ENCODE measurements at places on chromosomes 3 and 15. TPM values are rescaled to one million over a fixed set of nuclear protein-coding genes. Genes with fewer than 3 reads are reported as not detected.
A peak's percentile ranks its signal among the peaks of the same experiment; 100 is the strongest.

GOLGA6L9 gene
- total RNA-seq: 3.8 TPM

DNA sequence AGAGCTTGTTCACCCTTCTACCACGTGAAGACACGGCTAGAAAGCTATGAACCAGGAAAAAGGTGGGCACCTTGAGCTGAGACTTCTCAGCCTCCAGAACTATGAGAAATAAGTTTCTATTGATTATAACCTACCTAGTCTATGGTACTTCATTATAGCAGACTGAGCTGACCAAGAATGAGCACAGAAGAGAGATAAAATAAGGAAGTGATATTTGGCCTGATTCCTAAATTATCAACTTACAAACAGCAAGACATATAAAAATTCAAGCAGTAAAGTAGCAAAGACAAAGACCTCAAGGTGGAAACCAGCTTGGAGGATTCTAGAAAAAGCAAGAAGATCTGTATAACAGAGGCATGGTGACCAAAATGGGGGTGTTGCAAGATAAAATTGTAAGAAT, 63.9 kb upstream of the OSTN start:
- H3K4me3 ChIP-seq: no peak overlapping the region
- no peak overlapping the region for H3K27ac ChIP-seq
- no peaks in the 10 kb centered on the region for H3K27me3 ChIP-seq
- H3K36me3 ChIP-seq: no peaks in the 10 kb centered on the region

GRCh38 chr3:191762323-191762960, 301.5 kb downstream of the PYDC2 start:
- H3K36me3 ChIP-seq: no peaks in the 10 kb centered on the region
- H3K27me3 ChIP-seq: no peaks in the 10 kb centered on the region
- peak; percentile 58 for DNase-seq
- peaks cover 11% of the 10 kb centered on the region for H3K4me1 ChIP-seq
- peak overlapping the region; percentile 41 for H3K27ac ChIP-seq
- no peak overlapping the region for H3K4me3 ChIP-seq

- H3K27me3 ChIP-seq: peaks cover 27% of the 10 kb centered on the region
- no peak overlapping the region for H3K27ac ChIP-seq
- H3K4me3 ChIP-seq: no peak overlapping the region
- DNase-seq: no peak
Observed at GRCh38 chr15:34439878-34440277, 2.3 kb upstream of the GOLGA8A start.

GPR62 gene
- 0.15 TPM for total RNA-seq

DNA sequence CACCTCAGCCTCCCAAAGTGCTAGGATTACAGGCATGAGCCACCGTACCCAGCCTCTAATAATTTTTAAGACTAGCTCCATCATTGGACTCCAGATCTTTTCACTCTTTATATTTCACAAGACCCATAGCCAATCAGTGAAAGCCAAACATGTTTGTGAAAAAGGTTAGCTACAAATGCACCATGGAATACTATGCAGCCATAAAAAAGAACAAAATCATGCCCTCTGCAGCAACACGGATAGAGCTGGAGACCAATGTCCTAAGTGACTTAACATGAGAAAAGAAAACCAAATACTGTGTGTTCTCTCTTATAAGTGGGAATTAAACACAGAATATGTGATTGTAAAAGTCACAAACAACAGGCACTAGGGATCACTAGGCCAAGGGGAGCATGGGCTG, 3.2 kb downstream of the SCAPER start:
- no peaks in the 10 kb centered on the region for H3K36me3 ChIP-seq
- no peak overlapping the region for H3K27ac ChIP-seq
- peaks cover 12% of the 10 kb centered on the region for H3K4me1 ChIP-seq
- DNase-seq: no peak

GRCh38 chr3:103055021-103055520, 620.3 kb downstream of the ZPLD1 start:
- H3K4me3 ChIP-seq: no peak overlapping the region
- H3K27me3 ChIP-seq: no peaks in the 10 kb centered on the region
- H3K27ac ChIP-seq: no peak overlapping the region
- no peak for DNase-seq

IGDCC3 gene
- total RNA-seq: not detected

GRCh38 chr3:29906906-29907305, 626.0 kb downstream of the RBMS3 start:
- no peaks in the 10 kb centered on the region for H3K4me1 ChIP-seq
- H3K27ac ChIP-seq: no peak overlapping the region
- no peaks in the 10 kb centered on the region for H3K36me3 ChIP-seq
- H3K27me3 ChIP-seq: no peaks in the 10 kb centered on the region
- H3K4me3 ChIP-seq: no peak overlapping the region

- no peak overlapping the region for H3K27ac ChIP-seq
- H3K4me1 ChIP-seq: peaks cover 9% of the 10 kb centered on the region
- no peaks in the 10 kb centered on the region for H3K27me3 ChIP-seq
- no peak overlapping the region for H3K4me3 ChIP-seq
- no peak for DNase-seq
Observed at GRCh38 chr15:67054676-67055075, 10.7 kb upstream of the SMAD3 start.

DNA sequence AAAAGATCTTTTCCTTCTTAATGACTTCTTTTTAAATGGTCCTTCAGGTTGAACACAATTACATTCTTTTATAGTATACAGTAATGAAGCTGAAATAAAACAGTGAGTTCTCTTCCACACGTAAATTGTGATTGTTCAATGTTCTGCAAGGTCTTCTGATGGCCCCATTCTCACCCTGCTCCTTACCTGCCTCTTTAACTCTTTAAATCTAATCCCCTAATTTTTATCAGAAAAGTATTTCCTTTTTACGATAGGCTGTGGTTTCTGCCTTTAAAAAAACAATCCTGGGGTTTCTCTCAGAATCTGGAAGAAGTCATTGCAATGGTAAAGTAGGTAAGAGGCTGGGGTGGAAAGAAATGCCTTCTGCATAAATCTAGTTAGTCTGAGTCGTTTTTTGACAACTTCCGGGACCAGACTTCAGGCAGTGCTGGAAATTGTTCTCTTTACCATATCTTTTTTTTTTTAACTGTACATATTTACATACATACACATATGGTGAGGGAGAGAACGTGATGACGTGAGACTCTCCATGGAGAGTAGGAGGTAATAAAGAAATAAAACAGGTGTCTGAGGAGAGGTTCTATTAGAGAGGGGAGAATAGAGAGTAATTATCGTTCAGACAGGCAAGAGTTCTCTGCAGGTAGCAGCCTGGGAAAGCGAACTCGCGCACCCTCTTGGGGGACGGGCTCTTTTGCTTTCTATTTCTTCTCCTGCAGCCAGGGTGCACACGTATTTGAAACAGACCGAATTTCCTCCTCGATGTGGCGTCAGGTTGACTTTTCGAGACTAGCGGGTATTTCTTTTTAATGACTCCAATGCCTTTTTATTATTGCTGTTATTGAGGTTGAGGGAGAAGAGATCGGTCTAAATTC, at the start of gene SIDT1:
Gene SIDT1 (plus strand): TSS at position 730 of the 872 bp plus-strand sequence. CDS start 467 bp downstream, outside the sequence.
- H3K27ac ChIP-seq: no peak within 1 kb of the TSS
- H3K27me3 ChIP-seq: peaks cover 49% of the 10 kb centered on the region
- DNase-seq: peak; percentile 21
- H3K4me3 ChIP-seq: peak within 1 kb of the TSS; percentile 45
- no peaks in the 10 kb centered on the region for H3K36me3 ChIP-seq

DNA sequence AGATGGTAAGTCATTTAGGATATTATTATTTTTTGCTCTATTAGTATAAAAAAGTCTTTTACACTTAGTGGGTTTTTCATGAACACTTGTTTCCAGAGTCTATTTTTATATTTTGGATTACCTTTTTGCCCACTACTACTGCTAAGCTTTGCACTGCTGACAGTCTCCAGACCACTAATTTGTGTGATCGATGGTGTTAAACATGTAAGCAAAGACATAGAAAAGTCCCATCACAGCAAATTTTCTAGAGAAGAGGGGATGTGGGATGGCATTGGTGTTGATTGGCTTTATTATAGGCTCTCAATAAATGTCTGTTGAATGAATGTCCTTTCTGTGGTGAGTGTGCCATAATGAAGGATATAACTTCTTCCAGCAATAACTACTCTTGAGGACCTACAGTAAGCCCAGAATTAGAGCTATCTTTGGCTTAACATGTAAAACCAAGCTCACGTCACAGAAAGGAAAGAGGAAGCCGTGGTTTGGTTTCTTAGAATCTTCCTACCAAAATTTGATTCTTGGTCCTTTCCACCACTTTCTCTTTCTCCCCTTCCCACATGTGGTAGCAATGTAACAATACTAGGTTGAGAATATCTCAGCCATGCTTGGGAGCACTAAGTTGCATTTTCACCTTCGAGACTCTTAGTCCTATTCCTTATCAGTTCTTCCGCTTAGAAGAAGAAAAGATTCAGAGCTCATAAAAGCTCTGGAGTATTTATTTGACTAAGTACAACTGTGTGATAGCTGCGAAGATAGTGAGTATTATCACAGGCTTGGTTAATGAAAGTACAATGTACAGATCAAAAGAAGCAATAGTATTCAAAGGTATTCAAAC, 90.6 kb upstream of the UMPS start:
- DNase-seq: no peak
- no peak overlapping the region for H3K4me3 ChIP-seq
- peaks cover 2% of the 10 kb centered on the region for H3K27me3 ChIP-seq

- peaks cover 14% of the 10 kb centered on the region for H3K4me1 ChIP-seq
- DNase-seq: no peak
- H3K4me3 ChIP-seq: no peak overlapping the region
- no peaks in the 10 kb centered on the region for H3K27me3 ChIP-seq
- no peak overlapping the region for H3K27ac ChIP-seq
Observed at GRCh38 chr3:4529876-4530588, 36.9 kb downstream of the ITPR1 start.
